ENCODE measurements at places on chromosomes 12 and 14.

DNA sequence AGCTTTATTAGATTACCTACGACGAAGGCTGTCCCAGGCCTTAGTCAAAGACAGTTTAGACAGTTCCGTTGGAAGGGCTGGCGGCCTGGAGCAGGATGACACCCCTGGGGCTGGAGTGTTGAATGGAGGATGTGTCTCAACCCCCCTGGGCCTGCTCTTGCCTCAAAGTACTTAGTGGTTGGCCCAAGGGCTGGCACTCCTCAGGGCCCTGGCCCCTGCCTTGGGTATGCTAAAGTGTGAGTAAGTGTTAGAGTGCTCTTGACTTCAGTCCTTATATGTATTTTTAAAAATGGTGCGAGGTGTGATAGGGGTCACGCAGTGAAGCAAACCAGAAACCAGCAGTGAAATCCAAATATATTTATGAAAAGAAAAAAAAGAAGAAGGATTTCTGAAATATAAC is 261.6 kb downstream of the KTN1 start:
- no peak for DNase-seq

DNA sequence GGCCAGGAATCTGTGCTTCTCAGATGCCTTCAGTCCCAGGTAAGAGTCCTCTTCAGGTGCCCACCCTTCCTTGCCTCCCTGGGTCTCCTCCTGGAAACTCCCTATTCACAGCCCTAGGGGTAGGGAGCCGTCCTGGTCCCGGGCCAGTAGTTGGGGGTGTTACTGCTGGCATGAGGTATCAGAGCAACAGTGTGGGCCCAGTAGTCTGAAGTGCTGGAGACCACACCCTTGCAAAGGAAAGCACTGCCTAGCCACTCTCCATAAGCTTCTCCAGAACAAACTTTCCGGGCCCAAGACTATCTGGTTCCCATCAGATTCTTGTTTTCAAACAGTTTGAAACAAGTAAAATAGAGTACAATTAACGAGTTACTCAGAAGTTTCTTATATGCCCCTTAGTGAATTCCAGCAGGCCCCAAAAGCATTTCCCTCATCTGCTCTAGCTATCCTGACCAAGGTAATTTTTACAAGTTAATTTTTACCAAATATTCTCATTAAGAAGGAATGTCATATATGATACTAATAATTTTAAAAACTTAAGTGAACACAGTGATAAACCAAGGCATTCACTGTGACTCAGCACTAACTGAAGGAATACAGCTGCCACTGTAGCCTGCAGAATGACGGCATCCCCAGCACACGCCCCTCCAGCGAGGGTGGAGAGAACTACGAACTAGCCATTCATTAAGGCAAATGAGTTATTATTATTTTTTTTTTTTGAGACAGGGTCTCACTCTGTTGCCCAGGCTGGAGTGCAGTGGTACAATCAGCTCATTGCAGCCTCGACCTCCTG is 49.4 kb downstream of the MOK start:
- DNase-seq, result peak; percentile 27

GRCh38 chr12:38431921-38432320 is 115.3 kb downstream of the ALG10B start:
- DNase-seq, result no peak

DNA sequence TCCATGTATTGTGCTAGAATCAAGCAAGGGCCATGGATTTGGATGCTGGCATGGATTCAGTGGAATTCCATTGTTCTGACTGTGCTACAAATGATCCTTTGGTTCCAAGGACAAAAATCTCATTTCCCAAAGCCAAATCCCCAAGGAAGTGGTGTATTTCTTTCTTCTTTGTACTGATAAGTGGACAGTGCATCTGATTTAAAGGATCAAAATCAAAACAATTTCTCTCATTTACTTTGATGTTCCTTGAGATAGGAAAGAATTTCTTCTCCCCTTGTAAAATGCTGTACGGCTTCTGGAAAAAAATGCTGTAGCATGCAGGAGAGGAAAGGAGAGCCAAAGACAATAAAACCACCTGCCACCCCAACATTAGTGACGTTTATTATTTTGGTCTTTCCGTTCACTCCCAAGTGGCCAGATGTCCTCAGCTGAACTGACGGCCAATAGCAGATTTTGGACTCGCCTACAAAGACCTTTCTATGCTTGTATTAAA is 185.7 kb downstream of the PRKD1 start:
- DNase-seq, result peak; percentile 68

DNA sequence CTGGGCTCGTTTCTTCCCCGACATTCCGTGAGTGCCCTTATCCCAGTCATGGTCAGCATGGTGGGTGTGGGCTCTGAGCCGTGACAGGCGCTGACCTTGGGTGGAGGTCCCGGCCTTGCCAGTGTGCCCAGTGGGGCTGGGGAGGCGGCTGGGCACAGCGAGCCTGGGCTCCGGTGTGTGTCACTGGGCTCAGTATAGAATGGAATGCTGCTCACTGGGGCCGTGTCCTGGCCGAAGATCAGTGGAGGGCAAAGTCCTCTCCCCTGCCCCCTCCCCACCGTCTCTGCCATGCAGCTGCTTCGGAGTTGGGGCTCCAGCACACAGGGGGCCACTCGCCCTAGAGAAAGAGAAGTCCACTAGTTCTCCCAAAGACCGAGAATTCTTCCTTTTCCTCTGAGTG is 164.4 kb downstream of the TSPAN9 start:
- no peak for DNase-seq

- no peak for DNase-seq
These were observed 65.5 kb upstream of the LHX5 start for GRCh38 chr12:113537046-113537750.
